ENCODE measurements at places on chromosomes 4 and X.

- DNase-seq = no peak
These were observed 44.7 kb upstream of the BEX4 start for GRCh38 chrX:103170216-103170615.

GRCh38 chrX:132216283-132216682, 3.0 kb downstream of the RAP2C start:
- no peak for DNase-seq

GRCh38 chrX:124250835-124251437, 81.5 kb upstream of the TEX13D start:
- DNase-seq = no peak

- no peak for DNase-seq
These were observed 567.0 kb upstream of the NR3C2 start for GRCh38 chr4:149009223-149009622.

All from amniotic stem cell (primary cell).